ENCODE measurements at places on chromosomes 16 and 17. TPM values are rescaled to one million over a fixed set of nuclear protein-coding genes. Genes with fewer than 3 reads are reported as not detected.

DNA sequence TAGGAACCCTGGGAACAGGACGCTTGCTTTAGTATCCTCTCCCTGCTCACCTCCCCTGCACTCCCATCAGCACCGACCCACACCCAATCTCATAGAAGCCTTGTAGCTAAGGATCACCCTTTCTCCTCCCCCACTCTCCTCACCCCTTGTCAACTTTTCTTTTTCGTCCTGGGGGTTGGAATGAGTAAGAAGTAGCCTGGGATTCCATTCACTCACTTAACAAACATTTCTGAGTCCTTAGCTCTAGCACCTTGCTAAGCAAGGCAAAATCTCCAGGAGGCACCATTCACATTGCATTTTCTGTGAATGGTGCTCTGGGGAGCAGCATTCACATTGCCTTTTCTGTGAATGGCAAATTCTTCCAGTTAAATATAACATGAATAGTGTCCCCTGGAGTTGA is 1.1 kb upstream of the PGAP3 start:
- DNase-seq, result no peak

Gene SYCE1L
- total RNA-seq, result 0.81 TPM

DNA sequence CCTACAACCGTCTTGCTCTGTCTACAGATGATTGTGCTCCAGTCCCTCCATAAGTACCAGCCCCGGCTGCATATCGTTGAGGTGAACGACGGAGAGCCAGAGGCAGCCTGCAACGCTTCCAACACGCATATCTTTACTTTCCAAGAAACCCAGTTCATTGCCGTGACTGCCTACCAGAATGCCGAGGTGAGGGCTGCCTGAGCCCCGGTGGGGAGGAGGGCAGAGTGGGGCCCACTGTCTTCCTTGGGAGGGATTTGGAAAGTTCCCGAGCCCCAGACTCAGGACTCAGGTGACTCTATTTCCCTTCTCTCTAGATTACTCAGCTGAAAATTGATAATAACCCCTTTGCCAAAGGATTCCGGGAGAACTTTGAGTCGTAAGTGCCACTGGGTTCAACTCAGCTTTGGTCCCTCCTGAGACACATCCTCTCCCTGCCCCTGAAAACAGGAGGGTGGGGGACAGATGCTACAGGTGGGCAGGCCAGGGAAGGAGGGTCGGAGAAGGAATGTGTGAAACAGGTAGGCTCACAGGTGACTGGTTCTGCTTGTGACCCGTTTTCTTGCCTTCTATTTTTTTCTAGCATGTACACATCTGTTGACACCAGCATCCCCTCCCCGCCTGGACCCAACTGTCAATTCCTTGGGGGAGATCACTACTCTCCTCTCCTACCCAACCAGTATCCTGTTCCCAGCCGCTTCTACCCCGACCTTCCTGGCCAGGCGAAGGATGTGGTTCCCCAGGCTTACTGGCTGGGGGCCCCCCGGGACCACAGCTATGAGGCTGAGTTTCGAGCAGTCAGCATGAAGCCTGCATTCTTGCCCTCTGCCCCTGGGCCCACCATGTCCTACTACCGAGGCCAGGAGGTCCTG is 11.4 kb downstream of the TBX21 start:
- DNase-seq, result no peak

DNA sequence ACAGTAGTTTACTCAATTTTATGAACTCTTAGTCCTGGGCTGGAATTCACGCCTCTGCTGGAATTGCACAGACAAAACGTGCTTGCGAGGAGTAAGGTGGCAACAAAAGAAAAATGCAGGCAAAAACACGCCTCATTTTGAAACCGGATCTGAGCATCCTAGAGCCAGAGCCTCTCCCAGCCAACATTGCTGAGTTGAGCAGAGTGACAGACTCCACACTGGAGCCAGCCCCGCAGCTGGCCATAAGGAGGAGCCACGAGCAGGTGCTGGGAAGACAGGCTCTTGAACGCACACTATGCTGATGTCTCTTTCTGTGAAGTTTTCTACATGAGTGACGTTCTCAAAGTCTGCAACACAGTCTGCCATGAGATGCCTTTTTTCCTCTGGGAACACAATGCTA is 14.6 kb upstream of the HSBP1 start:
- DNase-seq, result no peak

DNA sequence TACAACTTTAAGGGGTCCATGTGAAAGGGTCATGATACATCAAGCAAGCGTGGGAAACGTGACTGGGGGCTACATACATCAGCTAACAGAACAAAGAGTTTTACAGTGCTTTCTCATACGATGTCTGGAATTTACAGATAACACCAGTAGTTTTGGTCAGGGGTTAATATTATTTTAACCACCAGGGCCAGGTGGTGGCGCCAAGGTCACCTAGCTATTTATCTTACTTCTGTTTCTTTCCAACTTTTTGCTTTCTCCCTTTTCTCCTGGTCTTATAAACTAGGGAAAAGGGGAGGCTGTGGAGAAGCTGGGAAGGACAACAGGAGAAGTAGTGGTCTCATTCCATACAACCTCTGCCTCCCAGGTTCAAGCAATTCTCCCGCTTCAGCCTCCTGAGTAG is 37.9 kb downstream of the CLEC3A start:
- DNase-seq, result no peak

- DNase-seq, result no peak
These were observed 15.8 kb upstream of the AATK start for GRCh38 chr17:81181811-81182185.

DNA sequence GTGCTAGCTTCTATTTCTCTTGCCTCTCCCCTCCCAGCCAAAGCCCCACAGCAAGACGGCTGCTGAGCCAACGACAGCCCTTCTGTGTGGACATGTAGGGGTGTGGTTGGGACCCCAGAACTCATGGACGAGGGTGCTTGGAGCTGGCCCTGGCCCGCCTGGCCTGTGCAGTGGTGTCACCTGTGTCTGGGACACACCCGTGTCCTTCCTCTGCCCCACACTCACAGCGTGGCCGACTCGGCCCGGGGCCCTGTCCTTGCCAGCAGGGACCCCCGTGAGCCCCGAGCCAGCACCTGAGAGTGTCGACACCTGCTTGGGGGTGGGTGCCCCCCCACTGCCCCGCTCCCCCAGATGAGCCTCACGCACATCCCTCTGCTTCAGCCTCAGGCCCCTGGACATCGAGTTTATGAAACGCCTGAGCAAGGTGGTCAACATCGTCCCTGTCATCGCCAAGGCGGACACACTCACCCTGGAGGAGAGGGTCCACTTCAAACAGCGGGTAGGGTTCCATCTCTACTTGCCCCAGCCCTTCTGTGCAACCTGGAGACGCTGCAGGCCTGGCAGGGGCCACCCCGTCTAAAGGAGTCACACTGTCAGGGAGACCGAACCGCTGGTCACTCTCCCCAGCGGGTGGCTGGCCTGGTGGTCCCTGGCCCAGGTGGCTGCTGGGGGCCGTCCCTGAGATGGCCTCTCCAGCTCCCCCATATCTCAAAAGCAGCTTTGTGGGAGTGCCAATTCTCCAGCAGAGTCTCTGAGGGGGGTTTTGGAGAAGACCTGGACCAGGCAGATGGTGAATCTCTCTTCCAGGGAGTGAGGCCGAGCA is 349.8 kb downstream of the SEC14L1 start:
- no peak for DNase-seq

- DNase-seq, result no peak
These were observed 27.0 kb downstream of the ARHGAP17 start for GRCh38 chr16:24988129-24988518.

Gene NLRP1
- 73.2 TPM for total RNA-seq

DNA sequence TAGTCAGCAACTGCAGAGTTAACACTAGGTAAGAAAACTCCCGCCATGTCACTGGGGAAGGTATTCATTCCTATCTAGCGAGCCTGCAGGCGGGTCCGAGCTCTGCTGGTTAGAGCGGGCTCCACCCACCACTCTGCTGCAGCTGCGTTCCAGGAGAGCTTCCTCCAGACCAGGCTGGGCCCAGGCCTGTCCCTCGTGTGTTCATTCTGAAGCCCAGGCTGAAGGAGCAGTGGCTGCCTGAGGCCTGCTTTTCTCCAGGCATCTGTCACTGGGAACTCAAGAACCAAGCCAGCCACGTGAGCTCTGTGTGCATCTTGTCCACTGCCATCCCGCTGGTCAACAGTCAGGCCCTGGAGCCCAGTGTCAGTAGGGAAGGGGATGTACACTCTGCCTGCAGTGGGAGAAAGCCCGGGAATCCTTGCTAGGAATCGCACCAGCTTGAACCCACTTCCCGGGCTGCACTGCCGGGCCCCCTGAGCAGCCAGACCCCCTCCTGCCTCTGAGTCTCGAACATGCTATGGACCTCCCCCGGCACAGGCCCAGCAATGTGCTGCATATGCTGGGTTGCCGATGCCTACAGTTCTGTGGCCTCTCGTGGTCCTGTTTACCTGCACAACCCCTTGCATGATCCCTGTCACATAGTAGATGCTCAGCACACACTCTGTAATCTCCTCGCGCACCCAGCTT is 51.0 kb upstream of the ENPP7 start:
- no peak for DNase-seq

DNA sequence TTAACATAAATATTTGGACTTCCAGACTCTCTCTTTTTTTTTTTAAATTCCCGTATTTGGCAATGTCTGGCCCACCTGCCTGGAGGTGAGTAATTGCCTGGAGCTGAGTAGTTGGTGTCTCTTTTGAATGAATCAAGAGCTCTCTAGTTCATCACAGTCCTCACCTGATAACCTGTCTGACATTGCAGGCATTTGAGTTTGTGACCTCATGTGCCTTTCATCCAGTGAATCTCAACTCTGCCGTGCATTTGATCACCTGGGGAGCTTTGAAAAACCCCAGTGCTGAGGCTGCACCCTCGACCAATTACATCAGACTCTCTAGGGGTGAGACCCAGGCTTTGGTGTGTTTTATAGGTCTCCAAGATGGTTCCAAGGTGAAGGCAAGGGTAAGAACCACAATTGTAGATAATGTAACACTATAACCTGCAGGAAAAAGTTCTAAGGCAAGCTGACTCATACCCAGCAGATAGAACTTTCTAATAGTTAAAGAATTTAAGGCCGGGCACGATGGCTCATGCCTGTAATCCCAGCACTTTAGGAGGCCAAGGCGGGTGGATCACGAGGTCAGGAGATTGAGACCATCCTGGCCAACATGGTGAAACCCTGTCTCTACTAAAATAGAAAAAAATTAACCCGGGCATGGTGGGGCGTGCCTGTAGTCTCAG is 24.5 kb upstream of the HS3ST2 start:
- no peak for DNase-seq
